ENCODE measurements at places on chromosomes 4 and X.

GRCh38 chr4:138450546-138451275, 208.6 kb upstream of the SLC7A11 start:
- DNase-seq = no peak

DNA sequence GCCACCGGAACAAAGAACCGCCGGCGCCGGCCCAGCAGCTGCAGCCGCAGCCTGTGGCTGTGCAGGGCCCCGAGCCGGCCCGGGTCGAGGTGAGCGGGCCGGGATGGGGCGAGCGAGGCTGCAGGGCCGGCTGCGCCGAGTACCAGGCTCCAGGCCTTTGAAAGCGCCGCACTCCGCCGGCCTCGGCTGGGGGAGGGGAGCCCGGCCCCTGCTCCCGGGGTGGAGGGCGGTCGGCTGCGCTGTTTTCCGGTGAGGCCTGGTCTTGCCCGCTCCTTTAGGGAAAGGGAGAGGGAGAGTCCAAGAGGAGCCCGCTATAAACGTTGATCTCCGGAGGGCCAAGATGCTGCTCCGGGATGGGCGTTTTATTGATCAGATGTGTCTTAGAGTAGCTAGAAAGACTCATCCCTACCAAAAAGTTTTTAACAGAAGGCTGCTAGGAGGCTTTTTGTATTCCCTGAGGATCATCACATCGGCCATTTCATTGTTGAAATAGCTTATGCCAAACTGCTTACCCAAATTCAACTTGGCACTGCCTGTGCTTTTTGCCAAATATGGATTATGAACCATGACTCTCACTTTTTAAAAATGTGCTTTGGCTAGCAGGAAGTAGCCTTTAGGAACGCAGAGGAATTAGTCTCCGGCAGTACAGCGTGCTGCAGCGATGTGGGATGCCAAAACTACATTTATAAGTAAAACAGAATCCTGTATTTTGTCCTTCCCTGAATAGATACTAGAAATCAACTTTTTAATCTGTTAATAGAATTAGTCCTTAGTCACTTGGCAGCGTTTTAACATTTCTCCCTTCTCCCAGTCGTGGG, 760 bp downstream of the TMEM165 start:
- DNase-seq = no peak

GRCh38 chr4:89725268-89725667, 111.7 kb downstream of the SNCA start:
- no peak for DNase-seq

DNA sequence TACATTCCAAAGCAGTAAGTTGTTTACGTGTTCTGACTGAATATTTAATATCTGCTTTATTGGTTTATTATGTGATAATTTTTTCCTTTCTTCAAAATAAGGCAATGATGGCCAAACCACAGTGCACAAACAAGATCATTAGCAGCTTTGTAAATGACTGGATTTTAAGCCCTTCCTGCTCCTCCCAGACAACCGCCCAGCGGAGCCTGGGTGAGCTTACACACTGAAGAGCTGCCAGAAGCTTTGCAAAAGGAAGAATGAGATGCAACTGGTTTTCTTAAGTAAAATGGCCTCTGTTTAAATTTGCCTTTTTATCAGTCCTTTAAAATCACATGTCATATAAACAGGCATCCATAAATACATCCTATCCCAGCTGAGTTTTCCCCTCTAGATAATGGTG, 52.2 kb downstream of the SPARCL1 start:
- no peak for DNase-seq

- DNase-seq = no peak
These were observed 22.8 kb upstream of the SLC25A43 start for GRCh38 chrX:119376312-119376711.

DNA sequence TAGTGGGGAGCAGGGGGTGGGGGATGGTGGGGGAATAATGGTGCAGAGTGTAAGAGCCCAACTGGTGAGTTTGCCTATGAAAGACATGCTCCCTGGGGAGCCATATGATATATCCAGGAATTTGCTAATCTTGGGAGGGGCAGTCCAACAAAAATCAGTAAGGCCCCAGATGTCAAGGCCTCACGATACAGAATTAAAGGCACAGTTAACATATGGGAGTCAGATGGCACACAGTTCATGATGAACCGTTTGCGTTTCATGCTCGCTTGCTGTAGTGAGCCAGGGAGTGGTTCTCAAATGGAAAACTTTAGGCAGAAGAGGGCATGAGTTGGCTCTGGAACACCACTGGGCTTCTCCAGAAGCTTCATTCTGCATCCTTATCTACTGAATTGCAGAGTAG, 33.9 kb upstream of the VCX2 start:
- DNase-seq = no peak

DNA sequence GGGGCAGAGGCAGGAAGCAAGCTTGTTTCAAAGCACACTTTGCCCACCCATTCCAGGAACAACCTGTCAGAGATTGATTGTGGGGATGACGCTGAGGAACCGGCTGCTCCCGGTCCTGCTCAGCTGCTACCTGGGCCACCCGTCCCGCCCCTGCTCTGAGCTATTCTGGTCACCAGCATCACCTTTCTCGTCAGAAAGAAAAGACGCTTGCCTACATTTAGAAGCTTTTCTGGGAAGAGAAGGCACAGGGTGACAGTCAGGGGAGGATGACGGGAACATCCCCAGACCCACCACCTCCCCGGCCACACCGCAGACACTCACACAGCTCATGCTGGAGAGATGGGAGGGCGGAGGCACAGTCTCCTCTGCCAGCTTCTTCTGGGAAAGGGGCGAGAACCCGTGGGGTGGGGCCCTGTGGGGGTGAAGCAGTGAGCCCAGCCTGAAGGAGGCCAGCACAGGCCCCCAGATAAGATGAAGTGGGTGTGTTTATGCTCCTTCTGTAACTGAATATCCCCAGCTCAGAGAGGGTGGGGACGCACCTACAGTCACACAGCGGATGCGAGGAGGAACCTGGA, 81.8 kb downstream of the CPZ start:
- DNase-seq = no peak

- DNase-seq = no peak
These were observed 435.5 kb downstream of the DTHD1 start for GRCh38 chr4:36716874-36717273.

- peak; percentile 67 for DNase-seq
These were observed 89.6 kb upstream of the KIT start for GRCh38 chr4:54568184-54568583.

- no peak for DNase-seq
These were observed 26.3 kb upstream of the C4orf54 start for GRCh38 chr4:99683895-99684294.

All from HTR-8/SVneo (cell line).